IPS DF 19.7 (cell line): ENCODE measurements at places on chromosomes 5 and 9.

GRCh38 chr5:41399839-41400238 lies 110.6 kb downstream of the PLCXD3 start:
- DNase-seq: no peak

DNA sequence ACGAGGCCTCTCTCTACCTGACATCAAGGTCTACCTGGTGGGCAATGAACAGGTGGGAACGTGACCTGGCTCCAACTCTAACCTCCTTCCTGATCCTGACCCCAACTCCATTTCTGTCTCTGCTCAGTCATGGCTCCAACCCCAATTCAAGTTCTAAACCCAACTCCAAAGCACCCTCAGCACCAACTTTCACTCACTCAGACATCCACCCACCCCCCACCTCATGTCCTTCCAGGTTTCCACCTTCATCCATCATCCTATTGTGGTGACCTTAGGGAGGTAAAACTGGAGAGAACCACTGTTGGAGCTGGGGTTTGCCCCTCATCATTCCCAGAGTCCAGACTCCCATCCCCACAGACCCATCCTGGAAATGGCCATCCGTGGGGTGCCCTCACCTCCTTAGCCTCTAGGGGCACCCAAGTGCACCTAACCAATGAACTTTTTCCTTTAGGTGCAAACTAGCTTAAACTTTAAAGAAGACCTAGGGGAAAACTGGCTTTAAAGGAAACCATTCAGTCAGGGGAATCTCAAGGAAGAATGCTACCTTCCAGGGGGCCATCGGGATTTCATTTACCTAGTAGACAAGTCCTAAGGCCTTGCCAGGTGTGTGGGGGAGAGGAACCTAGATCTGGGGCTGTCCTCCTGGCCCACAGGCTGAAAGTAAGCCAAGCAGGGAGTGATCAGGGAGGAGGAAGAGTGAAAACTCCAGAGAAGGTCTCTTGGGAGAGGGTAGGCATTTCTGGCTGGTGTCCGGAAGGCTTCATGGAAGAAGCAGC lies 11.3 kb downstream of the RGS14 start:
- no peak for DNase-seq

DNA sequence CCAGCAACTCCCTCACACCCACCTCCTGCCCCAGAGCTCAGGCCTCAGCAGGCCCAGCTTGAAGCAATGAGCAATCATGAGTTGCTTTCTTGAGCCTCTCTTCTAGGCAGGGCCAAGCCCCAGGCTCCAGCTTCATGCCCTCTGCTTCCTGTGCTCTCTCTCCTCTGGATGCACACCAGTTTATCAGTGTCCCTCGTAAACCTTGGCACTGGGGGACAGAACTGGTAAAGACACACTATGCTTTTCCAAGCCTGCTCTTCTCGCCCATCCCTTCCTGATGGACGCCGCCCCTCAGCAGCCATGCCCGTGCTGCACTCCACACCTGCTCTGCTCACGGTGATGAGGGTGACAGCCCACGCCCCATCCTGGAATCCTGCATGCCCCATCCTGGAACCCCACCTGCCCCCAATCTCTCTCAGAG lies 49.4 kb upstream of the ORM1 start:
- DNase-seq: no peak

GRCh38 chr5:150319484-150319790 lies 16.7 kb upstream of the ARSI start:
- no peak for DNase-seq

DNA sequence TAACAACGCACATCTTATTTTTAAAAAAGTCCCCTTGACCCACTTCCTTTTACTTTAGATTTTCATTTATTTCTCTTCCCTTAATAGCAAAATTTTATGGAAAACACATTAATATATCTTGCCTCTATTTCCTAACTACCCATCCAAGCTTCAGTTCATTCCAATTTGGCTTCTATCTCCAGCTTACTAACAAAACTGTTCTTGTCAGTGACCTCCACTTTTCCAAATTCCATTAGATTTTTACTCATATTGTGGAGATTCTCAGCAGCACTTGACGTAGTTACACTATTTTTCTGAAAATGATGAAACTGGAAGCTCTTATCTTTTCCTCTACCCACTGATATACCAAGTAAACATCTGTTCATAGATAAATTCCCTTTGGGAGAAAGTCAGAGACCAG lies 46.5 kb upstream of the ADAMTS19 start:
- no peak for DNase-seq
